ENCODE measurements at places on chromosomes 3 and 15.
A peak's percentile ranks its signal among the peaks of the same experiment; 100 is the strongest.

DNA sequence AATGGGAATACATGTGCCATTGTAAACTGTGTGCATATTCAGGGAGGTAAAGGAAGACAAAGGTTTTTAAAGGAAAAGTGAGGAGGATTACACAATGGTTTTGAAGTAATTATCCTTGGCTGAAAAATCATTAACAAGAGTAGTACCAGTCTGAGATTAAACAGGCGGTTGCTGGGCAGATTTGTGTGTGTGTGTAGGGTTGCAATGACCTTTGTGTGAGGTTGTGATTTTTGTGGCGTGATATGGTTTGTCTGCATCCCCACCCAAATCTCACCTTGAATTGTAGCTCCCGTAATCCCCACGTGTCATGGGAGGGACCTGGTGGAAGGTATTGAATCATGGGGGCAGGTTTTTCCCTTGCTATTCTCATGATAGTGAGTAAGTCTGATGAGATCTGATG, 7.0 kb downstream of the DLEC1 start:
- no peak for DNase-seq

- peak; percentile 80 for DNase-seq
Measured at GRCh38 chr3:51434746-51435327, 43.8 kb downstream of the RBM15B start.

GRCh38 chr15:81157939-81158223, 23.8 kb downstream of the CFAP161 start:
- DNase-seq = no peak

DNA sequence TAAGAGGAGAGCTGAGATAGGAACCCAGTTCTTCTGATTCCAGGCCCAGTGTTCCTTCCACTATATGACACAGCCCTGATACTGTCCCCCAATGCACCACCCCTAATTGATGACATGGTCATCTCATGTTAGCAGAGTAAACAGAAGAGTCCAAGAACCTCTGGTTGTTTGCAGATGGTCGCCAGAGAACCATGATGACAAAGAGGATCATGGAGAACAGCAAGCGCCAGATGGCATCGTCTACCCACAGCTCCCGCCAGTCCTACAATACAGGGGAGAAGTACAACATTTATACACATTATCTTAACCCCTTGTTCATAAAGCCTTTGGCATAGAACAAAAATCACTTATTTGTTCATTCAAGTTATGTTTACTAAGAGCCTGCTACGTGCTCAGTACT, 18.5 kb upstream of the VPS39 start:
- peak; percentile 34 for DNase-seq

DNA sequence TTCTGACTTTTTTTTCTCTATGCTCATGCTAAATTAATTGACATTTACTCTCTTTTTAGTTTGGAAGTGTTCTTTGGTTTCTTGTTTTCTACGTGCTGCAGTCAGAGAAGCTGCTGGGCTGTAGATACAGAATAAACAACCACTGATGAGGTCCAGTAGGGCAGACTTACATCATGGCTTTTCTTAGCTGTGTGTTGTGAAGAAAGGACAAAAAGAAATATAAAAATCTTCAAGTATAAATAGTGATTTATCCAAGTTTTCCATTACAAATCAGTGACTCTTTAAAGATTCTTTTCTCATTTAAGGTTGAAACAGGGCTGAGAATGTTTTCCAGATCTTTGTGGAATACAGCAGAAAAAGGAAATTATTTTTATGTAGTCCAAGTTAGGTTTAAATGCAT, 122.2 kb downstream of the CMSS1 start:
- no peak for DNase-seq

DNA sequence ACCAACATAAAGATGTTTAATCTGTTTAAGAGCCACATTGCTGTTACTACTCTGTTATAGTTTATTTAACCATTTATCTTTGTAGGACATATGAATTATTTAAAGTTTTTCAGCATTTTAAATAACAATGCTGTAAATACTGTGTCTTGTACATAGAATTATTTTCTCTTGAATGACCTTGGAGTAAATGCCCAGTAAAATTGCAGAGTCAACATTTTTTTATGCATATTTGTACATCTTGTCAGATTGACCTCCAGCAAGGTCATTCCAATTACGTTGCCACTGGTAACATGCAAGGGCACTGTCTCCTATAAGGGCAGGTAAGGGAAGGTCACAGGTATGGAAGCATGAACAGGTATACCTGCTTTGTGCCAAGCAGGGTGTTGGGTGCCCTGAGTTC, 64.3 kb downstream of the RLBP1 start:
- no peak for DNase-seq

- no peak for DNase-seq
Measured at GRCh38 chr3:103247459-103247858, 812.6 kb downstream of the ZPLD1 start.

DNA sequence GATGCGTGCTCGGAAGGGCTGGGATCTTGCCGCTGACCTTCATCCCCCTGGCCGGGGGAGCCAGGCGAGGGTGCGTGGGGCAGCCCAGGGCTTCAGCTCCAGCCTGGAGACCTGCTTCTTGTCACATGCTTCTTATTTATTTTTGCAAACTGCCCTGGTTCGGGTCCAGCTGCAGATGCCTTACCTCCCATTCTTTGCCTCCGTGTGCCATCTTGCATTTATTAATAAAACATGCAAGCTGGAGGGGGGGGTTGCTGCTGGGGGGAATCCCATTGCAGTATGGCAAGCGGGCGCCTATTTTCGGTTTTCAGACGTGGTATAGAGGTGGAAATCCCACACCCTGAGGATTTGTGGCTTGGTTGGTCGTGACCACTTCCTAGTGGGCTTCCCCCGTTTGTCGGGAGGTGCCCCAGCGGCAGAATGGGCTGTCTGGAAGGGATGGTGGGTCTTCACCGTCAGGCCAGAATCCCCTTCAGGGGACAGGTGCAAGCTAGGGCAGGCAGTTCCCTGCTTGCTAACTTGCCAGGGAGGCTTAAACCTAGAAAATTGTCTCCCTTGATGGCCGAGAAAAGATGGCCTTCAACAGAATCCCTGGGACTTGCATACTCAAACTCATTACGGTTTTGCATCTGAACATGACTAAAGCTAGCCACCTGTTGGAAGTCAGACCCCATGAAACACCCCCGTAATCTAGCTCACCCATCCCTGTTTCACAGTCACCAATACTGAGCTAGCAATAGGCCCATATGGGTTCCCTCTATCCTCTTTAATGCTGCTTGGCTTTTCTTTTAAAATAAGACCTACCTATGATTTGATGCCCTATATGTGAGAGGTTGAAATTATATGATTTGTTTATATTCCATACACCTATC, 569 bp downstream of the TMEM266 start:
- no peak for DNase-seq

- peak; percentile 15 for DNase-seq
Measured at GRCh38 chr3:47420044-47420430, 39.2 kb downstream of the PTPN23 start.

DNA sequence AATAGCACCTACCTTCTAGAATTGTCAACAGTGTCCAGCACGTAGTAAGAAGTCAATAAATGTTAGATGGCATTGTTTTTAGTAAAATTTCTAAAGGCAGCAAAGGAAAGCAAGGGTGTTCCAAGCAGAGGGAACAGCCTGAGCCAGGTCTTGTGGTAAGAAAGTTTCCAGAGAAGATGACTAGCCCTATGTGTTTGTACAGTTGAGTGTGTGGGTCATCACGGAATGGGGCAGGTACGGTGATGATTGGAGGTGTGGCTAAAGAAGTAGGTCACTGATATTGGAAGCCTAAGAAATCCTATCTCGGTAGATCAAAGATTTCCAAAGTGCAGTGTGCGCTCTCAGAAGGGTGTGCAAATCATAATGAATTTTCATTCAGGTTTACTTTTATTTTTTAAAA, 94.2 kb upstream of the BCL6 start:
- DNase-seq = no peak

GRCh38 chr3:172953571-172953970, 187.5 kb downstream of the SPATA16 start:
- no peak for DNase-seq

GRCh38 chr15:40075298-40076044, 33.2 kb downstream of the BMF start:
- DNase-seq = no peak

DNA sequence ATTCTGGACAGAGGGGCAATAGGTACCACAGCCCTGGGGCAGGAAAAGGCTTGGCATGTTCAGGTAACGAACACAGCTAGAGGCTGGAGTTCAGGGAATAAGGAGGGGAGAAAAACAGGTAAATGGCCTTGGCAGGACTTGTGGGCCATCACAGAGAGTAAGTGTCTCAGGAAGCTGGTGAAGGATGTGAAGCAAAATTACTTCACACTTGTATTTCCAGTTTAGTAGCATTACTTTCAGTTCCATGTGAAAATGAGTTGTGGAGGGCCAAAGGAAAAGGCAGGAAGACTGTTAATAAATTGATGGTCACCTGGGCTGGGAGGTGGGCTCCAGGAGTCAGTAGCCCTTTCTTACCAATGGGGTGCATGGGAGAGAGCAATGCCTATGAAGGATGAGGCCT, 25.6 kb downstream of the TRIM42 start:
- DNase-seq = no peak

DNA sequence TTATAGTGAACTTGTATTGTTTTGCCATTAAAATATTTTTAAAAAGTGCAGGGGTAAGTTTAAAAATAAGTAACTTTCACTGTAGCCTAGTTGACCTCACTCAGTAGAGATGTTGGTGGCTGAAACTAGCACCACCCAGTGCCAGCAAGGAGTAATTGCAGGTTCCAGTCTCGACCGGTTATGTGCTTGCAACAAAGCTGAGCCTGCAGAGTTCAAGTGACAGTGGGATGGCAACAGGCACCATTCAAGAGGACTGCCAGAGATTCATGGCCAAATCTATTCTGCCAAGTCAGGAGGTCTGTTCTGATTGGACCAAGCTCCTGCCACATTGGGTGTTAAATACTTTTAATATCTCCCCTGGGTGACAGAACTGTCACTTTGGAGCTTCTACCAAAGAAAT, 2.7 kb downstream of the ADAMTS7 start:
- peak; percentile 58 for DNase-seq

GRCh38 chr15:35980719-35981118, 434.8 kb upstream of the DPH6 start:
- no peak for DNase-seq

GRCh38 chr3:40885430-40885829, 313.9 kb upstream of the CTNNB1 start:
- no peak for DNase-seq

DNA sequence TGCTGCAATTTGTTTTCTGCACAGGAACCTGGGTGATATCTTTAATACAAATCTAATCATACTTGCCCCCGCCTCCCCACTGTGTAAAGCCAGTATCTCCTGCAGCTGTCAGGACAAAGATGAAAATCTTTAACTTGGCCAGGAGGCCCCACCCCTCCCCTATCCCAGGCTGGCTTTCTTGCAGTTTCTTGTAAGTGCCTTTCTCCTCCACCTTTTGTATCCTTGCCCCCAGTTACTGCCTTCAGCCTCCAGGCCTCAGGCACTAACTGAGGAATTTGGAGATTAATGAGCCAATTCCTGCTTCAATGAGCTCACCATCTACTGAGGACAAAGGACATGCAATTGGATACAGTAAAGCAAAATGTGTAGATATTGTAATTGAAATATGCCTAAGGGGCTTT, 6.5 kb downstream of the GCSAM start:
- DNase-seq = no peak

GRCh38 chr3:100151024-100151707, 36.9 kb upstream of the FILIP1L start:
- no peak for DNase-seq

DNA sequence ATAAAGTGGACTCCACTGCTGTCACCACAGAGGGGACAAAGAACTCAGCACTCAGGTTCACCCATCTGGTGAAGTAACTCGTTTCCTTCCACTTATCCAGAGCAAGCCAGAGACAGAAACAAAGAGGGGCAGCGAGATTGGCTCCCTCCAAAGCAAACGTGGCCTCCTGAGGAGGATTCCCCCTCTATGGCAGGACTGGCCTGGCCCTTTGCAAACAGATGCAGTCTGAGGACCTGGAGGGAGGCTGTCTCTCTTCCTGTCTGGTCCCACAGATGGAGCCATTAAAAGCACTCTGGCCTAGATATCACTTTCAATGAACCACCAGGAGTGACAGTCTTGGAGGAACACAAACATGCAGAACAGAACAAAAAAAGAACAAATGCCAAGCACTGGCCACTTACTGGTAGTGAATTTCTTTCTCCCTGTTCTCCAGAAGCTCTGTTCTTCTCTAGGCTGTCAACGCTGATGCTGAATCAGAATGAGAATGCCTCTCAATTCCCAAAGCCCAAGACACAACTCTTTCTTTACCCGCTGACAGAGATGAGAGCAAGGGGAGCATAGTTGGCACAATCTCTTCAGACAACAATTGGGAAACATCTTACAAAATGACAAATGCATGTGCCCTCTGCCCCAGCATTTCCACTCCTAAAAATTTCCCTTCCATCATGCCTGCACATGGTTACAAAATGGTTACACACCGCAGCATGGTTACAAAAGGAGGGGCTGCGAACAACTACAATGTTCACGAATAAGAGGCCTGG, 14.3 kb downstream of the KLHL25 start:
- DNase-seq = no peak

DNA sequence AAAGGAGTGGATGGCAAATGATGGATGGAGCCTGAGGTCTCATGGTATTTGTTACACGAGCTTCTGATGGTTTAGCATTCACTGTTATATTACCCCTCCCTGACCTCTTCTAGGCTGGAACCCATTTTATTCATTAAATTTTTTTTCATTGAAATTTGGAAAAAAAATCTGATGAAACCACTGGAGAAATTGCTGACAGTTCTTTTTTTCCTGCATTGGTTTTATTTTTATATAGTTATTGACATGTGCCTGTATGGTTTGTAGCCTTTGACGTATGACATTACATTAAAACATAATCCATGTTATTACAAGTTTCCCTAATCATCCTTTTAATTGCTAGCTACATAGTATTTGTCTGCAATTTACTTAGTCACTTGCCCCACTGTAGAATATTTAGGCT, 81.8 kb downstream of the CLDN11 start:
- no peak for DNase-seq

- no peak for DNase-seq
Measured at GRCh38 chr3:159001711-159002110, 199.9 kb downstream of the MFSD1 start.

DNA sequence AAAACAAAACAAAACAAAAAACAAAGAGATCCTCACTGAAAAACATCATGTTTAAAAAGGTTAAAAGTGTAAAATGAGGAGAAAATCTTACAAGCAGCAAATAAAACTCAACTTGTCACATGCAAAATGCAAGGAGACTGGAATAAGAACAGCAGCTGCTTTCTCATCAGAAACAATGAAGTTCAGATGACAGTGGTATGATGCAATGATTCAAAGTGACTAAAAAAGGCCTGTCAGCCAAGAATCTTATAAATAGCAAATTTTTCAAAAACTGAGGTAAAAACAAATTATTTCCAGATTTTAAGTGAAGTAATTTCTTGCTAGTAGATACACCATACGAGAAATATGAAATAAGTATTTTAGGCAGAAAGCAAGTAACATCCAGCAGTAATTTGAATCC, 68.6 kb upstream of the EPHA3 start:
- DNase-seq = no peak

Measured in D341Med (cell line).